Effector memory CD8-positive, alpha-beta T cell (primary cell): ENCODE measurements at places on chromosomes 11 and 22.

- no peak for DNase-seq
Measured at GRCh38 chr22:36398601-36399471, 11.1 kb upstream of the MYH9 start.

- no peak for DNase-seq
Measured at GRCh38 chr22:42972649-42973535, 42.1 kb downstream of the PACSIN2 start.

- no peak for DNase-seq
Measured at GRCh38 chr11:71086687-71087258, 165.6 kb downstream of the SHANK2 start.

DNA sequence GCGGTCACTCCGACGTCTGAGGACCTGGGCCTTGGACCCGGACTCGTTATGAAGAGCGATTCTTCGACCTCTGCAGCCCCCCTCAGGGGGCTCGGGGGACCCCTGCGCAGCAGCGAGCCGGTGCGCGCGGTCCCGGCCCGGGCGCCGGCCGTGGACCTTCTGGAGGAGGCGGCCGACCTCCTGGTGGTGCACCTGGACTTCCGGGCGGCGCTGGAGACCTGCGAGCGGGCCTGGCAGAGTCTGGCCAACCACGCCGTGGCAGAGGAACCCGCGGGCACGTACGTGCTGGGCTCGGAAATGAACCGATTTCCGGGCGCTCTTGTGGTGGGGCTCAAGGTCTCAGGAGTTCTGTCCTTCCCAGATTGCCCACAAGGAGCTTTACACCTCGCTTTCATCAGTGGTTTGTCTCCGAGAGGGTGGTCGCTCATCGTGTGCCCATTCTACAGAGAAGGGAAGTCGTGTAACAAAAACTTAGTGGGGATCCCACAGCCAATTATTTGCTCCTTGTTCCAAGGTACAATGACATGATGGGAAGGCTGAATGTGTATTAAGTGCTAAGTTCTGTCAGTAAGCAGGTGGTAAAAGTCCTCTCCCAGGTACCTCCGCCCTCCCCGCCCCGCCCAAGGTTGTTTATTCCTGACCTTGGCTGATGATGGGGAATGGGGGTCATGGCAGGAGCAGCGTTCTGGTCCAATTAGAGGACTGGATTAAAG lies 695 bp downstream of the PEX26 start:
- DNase-seq = peak; percentile 18

DNA sequence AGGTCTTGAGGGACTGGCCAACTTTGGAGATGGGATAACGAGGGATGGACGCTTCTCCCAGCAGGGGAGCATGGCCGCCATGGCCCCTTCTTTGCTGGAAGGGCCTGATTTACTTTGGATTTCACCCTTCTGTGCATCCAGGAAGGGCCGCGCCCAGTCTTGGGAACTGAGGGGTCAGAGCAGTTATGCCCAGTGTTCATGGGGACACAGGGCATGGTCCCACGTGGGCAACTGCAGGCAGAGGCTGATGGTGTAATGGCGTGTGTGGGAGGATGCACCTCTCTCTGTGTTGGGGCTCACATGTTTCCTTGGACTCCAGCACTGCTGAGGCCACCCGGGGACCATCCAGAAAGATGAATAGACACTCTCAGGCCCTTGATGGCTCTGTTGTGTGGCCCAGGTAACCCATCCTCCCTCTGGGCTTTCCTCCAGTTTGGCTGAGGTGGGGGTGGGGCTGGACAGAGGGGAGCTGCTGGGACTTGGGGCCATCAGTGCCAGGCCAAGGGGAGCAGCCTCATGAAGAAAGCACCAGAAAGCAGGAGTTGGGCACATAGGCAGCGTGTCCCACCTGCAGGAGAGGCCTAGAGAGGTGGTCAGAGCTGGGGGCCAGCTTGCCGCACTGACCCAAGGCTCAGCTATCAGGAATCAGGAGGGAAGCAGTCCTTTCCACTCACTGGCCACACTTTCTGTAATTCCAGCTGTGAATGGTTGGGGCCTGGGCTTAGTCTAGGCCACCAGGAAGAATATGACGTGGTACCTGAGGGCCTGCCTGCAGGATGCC lies 1033.9 kb downstream of the TBC1D22A start:
- DNase-seq = no peak

DNA sequence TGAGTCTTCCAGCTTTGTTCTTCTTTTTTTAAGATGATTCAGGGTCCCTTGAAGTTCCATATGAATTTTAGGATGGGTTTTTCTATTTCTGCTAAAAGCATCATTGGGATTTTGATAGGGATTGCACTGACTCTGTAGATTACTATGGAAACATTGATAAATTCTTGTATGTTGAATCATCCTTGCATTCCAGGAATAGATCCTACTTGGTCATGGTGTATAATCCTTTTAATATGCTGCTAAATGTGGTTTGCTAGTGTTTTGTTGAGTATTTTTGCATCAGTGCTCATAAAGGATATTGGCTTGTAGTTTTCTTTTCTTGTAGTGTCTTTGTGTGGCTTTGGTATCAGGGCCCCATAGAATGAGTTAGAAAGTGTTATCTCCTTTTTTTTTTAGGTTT lies 34.9 kb upstream of the PHOX2A start:
- no peak for DNase-seq

GRCh38 chr11:15638386-15638787 lies 523.7 kb downstream of the INSC start:
- no peak for DNase-seq

DNA sequence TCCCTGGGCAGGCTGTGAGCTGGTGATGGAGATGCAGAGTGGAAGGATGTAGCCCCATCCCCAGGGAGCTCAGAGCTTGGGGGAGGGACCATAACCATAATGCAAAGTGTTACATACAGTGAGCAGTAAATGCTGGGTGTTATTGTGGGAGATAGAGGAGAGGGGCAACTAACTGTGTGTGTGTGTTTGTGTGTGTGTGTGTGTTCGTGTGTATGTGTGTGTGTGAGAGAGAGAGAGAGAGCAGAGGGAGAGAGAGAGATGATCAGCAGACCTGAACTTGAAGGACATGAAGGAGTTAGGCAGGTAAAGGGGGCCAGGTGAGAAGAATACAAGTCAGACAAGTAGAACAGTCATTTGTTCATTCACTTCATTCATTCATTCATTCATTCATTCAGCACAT lies 74.2 kb downstream of the CACNG2 start:
- DNase-seq = no peak

DNA sequence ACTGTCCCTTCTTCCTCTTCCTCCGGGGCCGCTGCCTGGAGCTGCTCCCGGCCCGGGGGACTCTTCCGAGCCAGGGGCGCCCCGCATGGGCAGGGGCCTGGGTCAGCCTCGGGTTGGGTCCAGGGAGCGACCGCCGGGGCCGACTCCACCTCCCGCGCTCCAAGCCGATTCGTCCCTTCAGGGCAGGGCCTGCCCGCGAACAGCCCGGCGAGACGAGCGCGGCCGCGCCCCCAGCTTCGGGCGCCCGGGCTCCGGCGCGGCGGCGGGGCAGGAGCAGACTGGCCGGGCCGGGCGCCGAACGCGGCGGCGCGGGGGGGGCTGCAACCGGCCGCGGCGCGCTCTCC lies at the start of gene LARGE1:
Gene LARGE1, minus strand, starts transcription at position 280 of the 344 bp plus-strand sequence.
- no peak for DNase-seq

DNA sequence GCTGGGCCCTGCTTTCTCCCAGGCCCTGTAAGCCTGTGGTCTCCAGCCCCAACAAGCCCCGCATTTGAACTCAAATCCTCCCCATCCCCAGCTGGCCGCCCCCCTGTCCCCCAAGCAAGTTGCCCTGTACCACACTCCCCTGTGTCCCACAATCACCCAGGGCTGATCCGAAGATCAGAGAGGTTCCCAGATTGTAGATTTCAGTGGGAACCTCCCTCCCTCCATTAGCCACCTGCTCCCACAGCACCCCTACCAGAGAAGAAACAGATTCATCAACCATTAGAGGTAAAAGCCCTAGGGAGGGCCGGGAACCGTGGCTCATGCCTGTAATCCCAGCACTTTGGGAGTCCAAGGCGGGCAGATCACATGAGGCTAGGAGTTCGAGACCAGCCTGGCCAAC lies 107.5 kb downstream of the FEZ1 start:
- no peak for DNase-seq

GRCh38 chr11:36409152-36409816 lies 100.8 kb downstream of the TRAF6 start:
- no peak for DNase-seq

GRCh38 chr11:32153747-32154146 lies 62.9 kb downstream of the RCN1 start:
- no peak for DNase-seq

DNA sequence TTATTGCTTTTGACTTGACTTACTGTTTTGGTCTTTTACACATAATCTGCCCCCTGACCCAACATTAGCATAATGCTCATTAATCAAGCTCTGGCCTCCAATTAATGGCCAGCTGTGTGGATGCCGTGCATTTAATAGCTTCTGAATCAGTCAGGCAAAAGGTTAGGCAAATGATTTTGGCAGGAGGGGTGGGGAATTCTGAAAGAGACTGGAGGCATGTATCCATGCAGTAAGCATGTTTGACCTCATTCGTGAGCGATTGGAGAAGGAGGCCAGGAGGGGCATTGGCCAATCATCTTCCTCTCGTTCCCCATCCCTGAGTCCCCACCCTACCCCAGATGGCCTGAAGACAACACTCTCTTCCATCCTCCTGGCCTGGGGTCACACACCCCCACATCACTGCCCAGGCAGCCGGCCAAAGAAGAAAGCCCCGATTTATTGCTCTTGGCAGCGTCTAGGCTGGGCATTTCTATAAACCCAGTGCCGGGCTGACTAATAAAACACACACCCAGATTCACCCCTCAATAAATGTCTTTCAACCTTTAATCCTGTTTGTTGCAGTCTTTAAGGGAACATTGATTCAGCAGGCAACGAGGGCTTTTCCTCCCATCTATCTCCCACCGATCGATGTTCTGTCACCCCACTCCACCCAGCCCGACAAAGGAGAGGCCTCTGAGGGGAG lies 150.0 kb downstream of the OPCML start:
- no peak for DNase-seq

- no peak for DNase-seq
Measured at GRCh38 chr22:50157709-50158375, 12.7 kb upstream of the PANX2 start.

- no peak for DNase-seq
Measured at GRCh38 chr11:27319072-27319471, 43.9 kb downstream of the CCDC34 start.

- DNase-seq = no peak
Measured at GRCh38 chr11:284105-285020, 4.6 kb upstream of the PGGHG start.

DNA sequence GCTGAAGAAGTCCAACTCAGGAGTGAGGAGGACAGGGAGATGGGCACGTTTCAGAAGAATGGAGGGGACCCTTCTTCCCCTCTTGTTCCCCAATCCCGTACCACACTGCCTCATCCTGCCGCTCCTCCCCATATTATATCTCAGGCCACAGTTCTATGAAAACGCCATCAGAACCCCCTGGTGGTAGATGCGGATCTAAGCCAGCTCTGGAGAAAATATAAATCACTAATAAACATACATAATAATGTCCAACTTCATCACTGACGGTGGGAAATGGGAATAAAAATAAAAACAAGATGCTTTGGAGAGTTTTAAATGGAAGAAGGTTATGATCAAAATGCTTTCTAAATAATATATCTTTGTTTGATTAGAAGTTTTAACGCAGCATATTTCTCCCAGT lies 400.3 kb downstream of the CADM1 start:
- DNase-seq = no peak

DNA sequence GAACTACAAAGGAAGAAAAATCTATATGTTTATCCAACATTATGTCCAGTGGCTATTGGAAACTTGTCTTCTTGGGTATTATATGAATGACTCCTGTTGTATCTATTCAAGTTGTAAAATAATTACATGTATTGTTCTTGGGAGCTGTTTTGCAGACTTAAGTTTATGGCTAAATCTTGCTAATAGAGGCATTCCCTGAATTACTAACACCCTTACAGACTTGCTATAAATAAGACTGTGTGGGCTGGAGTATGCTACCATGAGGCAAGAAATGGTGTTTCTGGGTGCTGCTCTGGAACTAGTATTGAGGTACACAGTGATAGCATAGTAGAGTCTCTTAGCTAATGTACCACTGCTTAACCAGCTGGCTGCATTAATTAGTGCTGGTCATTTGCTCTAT lies 155.1 kb downstream of the HIPK3 start:
- DNase-seq = no peak

- DNase-seq = no peak
Measured at GRCh38 chr22:32380991-32381390, 23.3 kb downstream of the RFPL3 start.

DNA sequence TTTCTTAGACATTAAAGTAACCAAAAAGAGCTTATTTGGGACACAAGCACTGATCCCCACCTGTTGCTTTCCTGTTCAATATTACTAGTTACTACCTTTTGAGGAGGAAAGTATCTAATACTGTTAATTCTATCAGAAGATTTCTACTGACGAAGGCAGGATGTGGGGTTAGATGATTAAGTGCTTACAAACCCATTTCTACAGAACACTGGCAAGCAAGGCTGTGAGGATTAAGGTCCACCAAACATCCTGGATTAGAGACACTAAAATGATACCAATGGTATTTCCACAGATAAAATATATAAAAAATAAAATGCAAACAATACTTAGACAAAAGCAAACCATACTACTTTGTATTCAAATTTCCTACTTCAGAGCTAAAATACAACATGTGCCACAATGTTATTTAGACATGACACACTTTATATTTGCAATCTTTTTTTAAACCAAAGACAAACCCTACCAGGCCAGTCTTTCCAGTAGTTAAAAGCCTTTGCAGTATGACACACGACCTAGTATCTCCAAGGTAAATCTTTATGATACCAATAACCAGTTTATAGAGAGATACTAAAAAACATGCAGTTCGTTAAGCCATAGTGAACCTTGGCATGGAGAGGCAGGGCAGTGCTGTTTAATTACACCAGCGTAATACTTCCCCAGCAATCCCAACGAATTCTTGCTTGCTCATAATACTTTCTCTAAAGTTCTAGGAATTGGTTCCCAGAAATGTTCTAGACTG lies 71.2 kb upstream of the TP53AIP1 start:
- no peak for DNase-seq

GRCh38 chr11:8442301-8442700 lies 151.7 kb downstream of the STK33 start:
- no peak for DNase-seq

DNA sequence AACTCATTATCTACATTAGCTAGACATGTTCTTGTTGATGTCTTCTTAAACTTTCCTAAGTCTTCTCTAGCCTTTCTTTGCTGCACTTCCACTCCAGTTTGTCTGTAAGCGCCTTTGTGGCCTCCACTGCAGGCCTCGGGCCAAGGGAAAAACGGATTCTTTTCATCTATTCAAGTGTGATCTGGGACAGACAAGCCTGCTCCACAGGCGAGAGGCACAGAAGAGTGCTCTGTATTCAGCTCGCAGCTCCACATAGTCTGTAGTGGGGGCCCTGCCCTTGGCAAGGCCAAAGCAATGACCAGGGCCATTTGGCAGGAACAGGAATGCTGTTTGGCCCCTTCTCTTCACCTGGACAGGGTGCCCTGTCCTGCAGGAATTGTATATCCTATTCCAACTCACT lies 84.1 kb upstream of the BARX2 start:
- DNase-seq = no peak

- peak; percentile 81 for DNase-seq
Measured at GRCh38 chr11:250740-251299, 14.0 kb downstream of the PSMD13 start.

- DNase-seq = no peak
Measured at GRCh38 chr11:110716361-110716760, 4.1 kb upstream of the ARHGAP20 start.

- DNase-seq = no peak
Measured at GRCh38 chr22:29710922-29711593, 8.7 kb upstream of the CABP7 start.
